ENCODE measurements at places on chromosomes 12 and 14. TPM values are rescaled to one million over a fixed set of nuclear protein-coding genes. Genes with fewer than 3 reads are reported as not detected.

Gene CD163
- 234 TPM for total RNA-seq

DNA sequence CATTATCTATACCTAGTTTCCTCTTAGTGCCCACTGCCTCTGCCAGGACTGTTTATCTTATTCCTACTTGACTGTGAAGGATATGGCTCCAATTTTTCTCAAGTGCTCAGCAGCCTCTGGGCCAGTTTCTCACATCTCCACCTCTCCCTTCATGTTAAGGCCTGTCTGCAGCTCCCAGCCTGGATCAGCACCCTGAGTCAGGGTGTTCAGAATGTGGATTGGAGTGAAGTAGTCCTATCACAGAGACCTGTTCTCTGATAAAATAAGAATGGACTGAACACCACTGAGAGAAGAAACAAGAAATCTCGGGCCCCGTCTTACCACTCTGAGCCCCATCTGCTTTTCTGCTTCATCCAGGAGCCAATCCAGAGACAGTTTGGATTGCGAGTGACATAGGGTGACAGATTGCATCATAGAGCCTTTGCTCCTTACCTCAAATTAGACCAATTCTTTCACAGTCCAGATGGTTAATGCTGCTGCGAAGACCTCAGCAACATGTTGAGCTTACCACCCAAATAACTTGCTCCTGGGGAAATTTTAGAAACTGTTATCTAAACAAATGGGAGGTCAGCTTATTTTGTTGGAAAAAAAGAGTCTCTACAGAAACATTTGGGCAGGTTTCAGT is 473.1 kb downstream of the PDZRN4 start:
- H3K4me1 ChIP-seq: no peaks in the 10 kb centered on the region
- DNase-seq: no peak
- no peaks in the 10 kb centered on the region for H3K36me3 ChIP-seq
- H3K4me3 ChIP-seq: no peak overlapping the region
- H3K27ac ChIP-seq: no peak overlapping the region

DNA sequence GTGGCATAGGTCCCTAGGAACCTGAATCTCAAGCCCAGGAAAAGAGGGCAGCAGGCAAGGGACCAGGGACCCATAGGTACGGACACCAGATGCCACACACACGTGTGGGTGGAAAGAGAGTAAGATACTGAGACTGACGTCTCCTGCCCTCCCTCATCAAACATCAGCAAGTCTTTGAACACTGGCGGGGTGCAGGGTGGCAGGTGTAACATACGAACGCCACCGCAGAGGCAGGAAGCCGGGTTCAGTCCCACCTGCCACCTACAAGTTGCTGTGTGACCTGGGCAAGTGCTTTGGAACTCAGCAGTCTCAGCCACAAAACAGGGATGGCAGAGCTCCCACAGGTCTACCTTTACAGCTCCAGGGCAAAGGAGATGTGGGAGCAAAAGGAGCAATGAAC is 11.1 kb downstream of the ACTN1 start:
- peaks cover 57% of the 10 kb centered on the region for H3K4me1 ChIP-seq
- no peak for DNase-seq
- H3K27ac ChIP-seq: no peak overlapping the region
- H3K4me3 ChIP-seq: no peak overlapping the region

- no peaks in the 10 kb centered on the region for H3K36me3 ChIP-seq
- DNase-seq: no peak
- peaks cover 8% of the 10 kb centered on the region for H3K4me1 ChIP-seq
- H3K27ac ChIP-seq: peak within 1 kb of the TSS; percentile 59
- no peaks in the 10 kb centered on the region for H3K27me3 ChIP-seq
Observed at GRCh38 chr12:8156845-8157244, at the start of gene ZNF705A. TSS of gene ZNF705A (plus strand) at chr12:8157015. CDS start at chr12:8172626, 15,611 bp downstream.

GRCh38 chr14:59919570-59920377 is at the start of gene LRRC9:
TSS of gene LRRC9 (plus strand) at chr14:59920144.
- peaks cover 13% of the 10 kb centered on the region for H3K4me1 ChIP-seq
- no peak within 1 kb of the TSS for H3K27ac ChIP-seq
- no peaks in the 10 kb centered on the region for H3K36me3 ChIP-seq

Measured in upper lobe of right lung (tissue), 1 donor.